ENCODE measurements at places on chromosomes 1 and 21.

DNA sequence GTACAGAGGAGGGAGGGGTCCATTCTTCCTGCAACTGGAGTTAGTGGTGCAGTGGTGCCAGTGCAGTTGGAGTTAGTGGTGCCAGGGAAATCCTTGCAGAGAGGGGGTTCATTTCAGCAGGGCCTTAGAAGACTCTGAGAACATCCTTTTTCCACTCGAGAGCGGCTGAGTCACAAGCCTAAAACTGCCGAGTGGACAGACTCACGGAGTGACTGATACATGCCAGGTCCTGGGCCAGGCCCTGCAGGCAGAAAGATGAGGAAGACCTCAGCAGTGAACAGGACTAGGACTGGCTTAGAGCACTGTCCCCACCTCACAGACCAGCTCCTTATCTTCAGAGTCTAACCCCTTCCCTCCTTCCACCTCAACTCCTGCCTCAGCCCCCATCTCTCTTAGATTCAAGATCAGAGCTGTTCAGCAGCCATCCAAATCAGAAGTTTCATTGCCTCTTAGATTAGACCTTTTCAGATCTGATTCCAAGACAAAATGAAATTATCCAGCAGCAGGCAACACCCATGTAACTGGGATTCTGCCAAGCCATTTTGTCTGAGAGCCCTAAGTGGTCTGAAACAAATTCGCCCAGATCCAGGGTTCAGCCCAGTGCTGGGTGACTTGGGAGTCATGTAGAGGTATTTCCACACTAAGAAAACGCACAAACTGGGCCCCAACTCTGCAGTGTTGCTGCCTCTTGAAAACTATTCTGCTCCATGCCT lies 12.7 kb upstream of the IKBKE start:
- DNase-seq, result no peak

GRCh38 chr1:226674892-226675714 lies 64.0 kb downstream of the ITPKB start:
- peak; percentile 79 for DNase-seq

- DNase-seq, result no peak
These were observed 292.1 kb downstream of the LMO4 start for GRCh38 chr1:87620807-87621206.

DNA sequence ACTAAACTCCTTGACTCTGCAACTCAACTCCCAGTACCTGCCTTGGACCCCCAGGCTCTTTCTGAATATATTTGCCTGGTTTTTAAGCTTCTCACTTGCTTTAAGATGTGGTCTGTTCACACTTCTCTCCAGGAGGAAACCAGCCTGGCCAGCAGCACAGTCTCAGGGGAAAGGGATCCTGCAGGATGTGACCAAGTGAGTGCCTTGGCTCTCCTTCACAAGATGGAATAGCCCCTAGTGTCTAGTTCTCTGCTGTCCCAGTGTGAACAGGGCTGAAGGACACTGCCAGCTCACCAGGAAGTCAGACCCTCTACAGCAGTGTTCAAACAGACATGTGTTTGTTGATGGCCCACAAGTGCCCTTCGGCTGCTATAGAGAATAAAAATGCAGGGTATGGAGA lies 32.9 kb downstream of the CD244 start:
- DNase-seq, result no peak

GRCh38 chr1:185674201-185674600 lies 60.0 kb upstream of the HMCN1 start:
- DNase-seq, result no peak

GRCh38 chr1:24905979-24906720 lies 23.9 kb downstream of the RUNX3 start:
- no peak for DNase-seq

DNA sequence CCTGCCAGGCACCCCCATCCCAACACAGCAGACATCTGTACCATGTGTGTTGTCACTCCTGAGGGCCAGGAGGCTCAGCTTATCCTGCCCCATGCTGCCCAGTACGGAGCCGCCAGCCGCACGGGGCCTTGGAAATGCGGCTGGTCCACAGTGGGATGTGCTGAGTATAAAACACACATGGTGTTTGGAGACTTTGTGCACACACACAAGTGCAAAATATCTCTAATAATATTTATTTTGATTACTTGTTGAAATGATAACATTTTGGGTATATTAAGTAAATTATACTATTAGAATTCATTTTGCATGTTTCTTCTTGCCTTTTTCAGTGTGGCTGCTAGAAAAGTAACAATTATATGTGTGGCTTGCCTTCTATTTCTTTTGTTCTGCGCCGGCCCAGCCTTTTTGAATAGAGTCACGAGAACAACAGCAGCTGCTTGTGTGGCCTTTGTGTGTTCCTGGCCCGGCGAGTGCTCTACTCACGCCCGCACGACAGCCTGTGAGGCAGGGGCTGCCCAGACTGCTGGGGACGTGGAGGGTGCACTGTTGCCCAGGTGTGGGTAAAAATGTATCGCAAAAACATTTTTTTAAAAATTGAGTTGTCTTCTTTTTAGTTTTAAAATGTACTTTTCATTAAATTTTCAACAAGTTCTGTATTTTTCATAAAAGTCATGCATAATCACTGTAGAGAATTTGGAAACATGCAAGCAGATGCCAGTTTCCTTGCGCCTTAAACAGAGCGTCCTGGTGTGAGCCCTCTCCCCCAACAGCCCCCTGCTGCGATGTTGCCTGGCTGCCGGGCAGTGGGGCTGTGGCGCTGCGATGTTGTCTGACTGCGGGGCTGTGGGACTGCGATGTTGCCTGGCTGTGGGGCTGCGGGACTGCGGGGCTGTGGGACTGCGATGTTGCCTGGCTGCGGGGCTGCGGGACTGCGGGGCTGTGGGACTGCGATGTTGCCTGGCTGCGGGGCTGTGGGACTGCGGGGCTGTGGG lies 35.5 kb downstream of the COQ8A start:
- DNase-seq, result no peak

DNA sequence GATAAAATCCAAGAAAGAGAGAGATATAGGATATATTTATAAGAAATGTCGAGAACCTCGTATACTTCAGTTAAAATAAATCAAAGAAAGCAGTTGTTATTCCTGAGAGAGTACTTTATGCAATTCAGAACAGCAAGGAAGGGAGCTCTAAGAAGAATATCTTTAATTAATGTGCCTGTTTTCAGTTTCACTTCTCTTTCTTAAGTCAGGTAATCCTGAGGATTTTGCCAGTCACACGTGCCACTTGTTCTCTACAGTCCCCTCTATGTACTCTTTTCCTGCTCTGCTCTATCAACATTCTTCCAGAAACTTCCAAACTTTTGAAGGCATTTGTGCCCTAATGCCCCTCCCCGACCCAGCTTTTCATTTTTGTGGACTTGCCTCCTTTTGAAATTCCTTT lies 211.9 kb downstream of the AKT3 start:
- no peak for DNase-seq

GRCh38 chr1:181737056-181737455 lies 253.7 kb downstream of the CACNA1E start:
- DNase-seq, result no peak

DNA sequence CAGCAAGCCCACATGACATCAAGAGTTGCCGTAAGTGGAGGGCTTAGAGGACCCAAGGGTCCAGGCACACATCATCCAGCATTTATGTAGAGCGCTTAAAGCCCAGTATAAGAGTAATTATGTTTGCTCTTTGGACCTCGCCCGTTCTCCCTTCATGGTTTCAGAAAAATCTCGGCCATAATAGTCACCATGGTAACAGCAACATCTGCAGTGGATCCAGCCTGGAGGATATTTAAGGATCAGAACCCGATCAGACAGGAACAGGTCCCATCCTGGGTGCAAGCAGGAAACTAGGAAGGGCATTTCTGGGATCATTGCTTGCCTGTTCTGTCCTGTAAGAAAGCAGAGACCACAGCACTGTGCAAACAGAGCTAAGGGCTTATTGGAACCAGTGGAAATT lies 89.9 kb upstream of the KAZN start:
- DNase-seq, result no peak

DNA sequence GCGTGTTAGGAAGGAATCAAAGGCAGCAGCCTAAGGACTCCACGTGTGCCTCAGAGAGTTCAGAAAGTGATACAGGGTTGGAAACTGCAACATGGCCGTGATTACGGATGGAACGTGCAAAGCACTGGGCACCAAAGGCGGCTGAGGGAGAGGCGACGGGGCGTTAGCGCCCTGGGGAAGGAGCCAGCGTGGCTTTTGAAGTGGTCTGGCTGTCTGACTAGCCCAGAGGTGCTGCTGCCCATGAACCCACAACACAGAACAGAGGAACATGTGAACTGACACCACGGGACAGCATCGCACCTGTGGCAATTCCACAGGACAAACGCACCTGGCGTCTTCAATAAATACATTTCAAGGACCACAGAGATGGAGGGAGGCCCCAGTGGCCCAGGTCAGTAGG lies 18.0 kb upstream of the TMEM52 start:
- DNase-seq, result no peak

- DNase-seq, result no peak
These were observed 133.2 kb downstream of the DISP1 start for GRCh38 chr1:222948079-222948478.

DNA sequence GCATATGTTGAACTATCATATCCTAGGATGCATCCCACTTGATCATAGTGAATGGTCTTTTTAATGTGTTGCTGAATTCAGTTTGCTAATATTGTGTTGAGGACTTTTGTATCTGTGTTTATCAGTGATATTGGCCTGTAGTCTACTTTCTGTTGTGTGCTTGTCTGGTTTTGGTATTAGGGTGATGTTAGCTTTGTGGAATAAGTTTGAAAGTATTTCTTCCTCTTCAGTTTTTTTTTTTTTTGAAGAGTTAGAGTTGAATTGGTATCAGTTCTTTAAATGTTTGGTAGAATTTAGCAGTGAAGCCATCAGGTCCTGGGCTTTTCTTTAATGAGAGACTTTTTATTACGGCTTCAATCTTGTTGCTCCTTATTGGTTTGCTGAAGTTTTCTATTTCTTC lies 162.3 kb downstream of the VAV3 start:
- no peak for DNase-seq

DNA sequence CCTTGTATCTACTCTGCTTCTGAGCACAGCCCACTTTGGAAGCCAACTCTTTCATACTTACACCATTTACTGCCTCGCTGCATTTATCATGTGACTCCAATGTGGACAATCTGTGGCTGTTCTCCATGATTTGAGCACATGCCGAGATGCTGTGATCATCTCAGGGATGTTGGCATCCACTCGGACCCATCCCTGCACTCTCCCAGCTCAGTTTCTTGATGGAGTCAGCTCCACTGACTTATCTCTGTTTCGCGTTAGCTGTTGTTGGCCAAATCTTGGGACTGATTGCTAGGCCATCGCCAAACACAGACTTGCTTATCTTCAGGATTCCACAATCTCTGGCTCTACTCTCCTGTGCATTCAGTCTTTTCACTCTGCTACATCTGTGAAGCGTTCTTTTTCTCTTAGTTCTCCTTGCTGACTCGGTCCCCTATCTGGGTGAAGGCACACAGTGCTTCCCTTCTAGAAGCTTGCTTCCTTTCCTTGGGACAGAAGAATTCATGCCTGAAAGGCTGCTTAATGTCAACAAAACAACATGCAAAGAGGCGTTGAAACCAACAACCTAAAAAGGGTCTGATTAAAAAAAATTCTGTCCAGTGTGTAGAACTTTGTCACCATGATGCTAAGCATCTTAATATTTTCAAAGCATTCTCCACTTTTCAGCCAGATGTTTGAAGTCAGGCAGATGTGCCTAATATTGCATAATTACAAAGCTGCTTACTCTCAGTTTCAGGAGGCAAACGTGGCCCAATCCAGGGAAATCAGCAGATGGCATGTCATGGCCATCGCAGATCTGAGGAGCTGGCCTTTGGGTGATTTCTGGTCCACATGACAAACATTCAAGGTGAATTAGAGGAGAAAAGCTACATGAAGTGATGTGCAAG lies 120.7 kb downstream of the NGF start:
- DNase-seq, result no peak

- no peak for DNase-seq
These were observed 22.8 kb downstream of the SLC9A1 start for GRCh38 chr1:27132147-27132546.

DNA sequence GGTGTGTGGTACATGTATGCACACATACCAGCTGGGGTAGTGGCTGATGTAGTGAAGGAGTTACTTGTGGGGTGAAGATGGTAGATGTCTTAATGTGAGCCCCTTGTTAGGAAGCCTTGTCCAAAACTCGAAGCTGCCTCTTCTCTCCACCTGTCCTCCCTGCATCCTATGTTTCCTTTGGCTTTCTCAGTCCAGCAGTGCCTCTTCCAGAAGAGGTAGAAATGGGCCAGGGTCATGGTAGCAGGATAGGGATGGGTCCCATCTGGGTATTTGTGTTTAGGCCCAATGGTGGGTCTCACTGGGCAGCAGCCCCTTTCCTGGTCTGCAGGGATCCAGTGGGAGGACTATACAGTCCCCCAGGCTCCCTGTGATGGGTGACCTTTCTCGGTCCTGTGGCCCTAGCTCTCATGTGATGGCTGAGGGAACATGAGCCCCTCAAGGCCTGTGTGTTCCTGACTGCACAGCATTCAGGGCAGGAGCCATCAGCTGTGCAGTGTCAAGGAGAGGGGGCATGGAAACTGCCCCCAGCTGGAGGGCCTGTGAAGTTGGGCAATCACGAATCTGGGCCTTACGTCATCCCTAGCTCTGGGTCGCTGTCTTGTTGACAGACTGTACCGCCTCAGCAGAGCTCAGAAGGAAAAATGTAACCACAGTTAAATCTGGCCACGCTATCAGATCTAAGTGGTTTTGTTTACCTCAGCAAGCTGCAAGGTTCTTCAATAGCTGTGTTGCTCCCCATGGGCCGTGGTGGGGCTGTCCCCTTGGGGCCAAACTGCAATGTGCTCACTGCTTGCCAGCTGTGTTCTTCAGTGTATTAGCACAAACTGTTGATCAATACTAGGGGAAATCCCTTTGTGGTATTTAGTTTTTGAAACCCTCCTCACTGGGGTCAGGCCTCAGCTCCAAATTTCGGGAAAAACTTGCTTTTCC lies 82.7 kb downstream of the NOS1AP start:
- peak; percentile 7 for DNase-seq

- no peak for DNase-seq
These were observed 21.1 kb upstream of the ADGRB2 start for GRCh38 chr1:31785020-31785946.
